ENCODE measurements at places on chromosomes 3 and 15.

DNA sequence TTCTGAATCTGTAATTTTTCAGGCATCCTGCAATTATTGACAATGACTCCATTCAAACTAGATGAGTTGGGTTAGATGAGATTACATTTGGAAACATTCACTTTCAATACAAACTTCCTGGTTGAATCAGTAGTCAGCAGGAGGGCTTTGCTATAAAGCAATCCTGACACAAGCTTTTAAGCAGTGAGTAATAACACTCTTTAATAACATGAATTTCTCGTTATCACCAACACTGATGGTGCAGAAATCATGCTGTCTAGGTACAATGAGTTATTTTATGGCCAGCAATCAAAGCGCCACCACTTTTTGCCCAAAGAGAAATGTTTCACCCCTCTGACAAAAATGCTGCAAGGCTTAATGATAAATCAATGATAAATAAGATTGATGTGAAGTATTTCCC is 474.8 kb upstream of the CNTN4 start:
- DNase-seq, result no peak

DNA sequence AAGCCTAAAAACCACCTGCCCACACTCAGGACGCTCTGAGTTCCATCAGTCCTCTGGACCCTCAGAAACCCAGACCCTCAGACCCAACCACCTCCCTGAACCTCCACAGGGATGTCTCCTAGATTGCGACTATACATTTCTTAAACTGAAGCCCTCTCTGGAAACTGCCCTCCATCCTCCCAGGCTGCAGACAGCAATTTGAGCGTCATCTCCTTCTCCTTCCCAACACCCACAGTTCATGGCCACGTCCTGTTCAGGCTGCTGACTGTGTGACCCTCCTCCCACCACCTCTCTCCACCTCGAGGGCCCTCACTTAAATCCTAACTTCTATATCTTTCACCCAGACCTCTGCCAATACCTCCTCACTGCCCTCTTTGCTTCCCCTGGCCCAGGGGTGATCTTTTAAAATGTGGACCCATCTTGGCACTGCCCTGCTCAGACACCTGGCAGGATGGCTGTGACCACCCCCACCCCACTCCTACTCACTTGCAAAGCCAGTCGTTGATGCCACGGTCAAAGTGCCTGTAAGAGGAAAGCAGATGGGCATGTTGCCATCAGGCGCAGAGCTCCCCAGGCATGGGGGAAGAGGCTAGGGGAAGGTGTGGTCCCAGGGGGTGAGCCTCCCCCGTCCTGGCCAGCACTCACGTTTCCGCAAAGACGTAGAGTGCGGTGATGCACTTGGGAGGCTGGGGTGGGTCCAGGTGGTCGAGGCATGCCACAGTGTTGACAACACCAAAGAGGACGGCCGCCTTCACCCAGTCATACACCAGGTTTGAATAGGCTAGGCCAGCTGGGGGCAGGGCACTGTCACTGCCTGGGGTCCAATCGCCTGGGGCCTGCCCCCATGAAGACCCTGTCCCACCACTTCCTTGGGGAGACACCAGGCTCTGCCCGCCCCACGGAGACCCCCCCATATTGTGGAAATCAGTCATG is 6.0 kb downstream of the HHATL start:
- DNase-seq, result no peak

- DNase-seq, result no peak
Measured at GRCh38 chr3:183151086-183151485, 11.4 kb downstream of the LAMP3 start.

GRCh38 chr3:171456765-171457606 is 3.2 kb downstream of the TNIK start:
- no peak for DNase-seq

GRCh38 chr3:34150992-34151391 is 352.6 kb downstream of the PDCD6IP start:
- DNase-seq, result no peak

- DNase-seq, result no peak
Measured at GRCh38 chr3:59064276-59064675, 14.5 kb upstream of the CFAP20DC start.

GRCh38 chr3:188196232-188196990 is 42.5 kb downstream of the LPP start:
- no peak for DNase-seq

Data from stimulated activated CD8-positive, alpha-beta memory T cell treated with anti-CD3 and anti-CD28 coated beads, Interleukin-7, amount 100 ng/mL, for 1 hour (primary cell).